ENCODE measurements at places on chromosomes 4 and X.

GRCh38 chrX:72028701-72029470 is 102.8 kb downstream of the RTL5 start:
- no peak for DNase-seq

DNA sequence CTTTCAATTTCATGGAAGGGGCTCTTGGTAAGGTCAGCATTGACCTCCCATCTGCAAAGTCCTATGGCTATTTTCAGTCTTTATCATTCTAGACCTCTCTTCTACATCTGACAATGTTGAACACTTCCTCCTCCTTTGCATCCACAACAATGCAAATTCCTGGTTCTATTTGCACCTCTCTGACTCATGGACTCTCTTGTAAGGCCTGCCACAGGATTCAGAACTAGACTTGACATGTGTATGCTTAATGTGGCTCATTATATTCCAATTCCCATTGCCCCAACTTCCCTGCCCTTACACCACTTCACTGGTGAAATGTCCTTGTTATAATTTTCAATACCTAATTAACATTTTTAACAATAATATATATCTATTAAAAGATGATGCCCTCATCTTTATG is 314.3 kb upstream of the FGF13 start:
- DNase-seq, result no peak

GRCh38 chr4:113169368-113169767 is 119.9 kb downstream of the ANK2 start:
- no peak for DNase-seq

DNA sequence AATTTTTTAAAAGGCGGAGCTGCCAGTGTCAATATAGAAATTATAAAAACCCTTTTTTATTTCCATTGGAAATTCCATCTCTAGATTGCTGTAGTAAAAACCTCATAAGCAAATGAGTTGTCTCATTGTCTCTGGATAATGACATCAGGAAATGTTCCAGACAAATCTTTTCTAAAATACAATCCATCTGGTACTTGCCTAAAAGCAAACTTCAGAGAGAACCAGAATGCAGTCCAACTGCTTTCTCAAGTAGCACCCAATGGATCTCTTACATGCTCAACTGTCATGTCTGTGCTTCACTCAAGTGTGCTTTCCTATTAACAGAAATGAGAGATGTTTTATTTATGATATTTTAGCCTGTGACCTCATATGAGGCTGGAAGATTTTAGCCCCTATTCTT is 399.6 kb upstream of the NDST3 start:
- no peak for DNase-seq

DNA sequence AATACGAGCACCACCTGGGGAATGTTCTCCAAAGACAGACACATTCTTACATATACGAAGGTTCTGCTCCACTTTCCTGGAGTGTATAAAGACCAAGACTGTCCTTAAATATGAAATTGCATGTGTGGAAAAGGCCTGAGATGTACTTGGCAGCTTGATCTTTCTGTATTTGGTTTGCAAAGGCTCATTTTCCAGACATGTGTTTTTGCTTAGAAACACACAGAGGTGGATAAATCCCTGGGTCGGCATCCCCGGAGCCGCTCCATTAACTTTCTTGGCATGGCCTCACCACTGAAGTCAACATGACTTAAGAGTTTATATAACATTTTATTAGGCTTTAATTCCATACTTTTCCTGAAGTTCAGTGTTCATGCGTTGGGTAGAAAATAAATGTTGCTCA is 239.4 kb downstream of the LDB2 start:
- no peak for DNase-seq

All from gastrocnemius medialis (tissue), 4 donors.